Fibroblast of skin of scalp (primary cell): ENCODE measurements at places on chromosomes 12 and 14.

GRCh38 chr12:30877105-30877875, 49.3 kb upstream of the TSPAN11 start:
- no peak for DNase-seq

DNA sequence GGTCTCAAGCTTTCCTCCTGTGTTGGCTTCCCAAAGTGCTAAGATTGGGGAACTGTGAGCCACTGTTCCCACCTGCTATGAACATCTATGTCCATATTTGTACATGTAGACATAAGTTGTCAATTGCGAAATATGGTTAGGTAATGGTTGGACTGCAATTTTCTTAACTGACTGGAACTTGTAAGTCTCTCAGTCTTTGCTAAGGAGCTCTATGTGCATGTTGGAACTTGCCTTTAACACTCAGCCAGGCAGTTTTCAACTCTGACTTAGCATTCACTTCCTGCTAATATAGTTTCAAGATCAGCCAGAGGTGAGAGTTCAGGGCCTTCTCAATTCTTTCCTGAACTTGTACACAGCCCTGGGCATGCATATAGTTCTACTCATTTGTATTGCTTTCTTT, 44.5 kb upstream of the EEA1 start:
- peak; percentile 61 for DNase-seq

- DNase-seq: no peak
Observed at GRCh38 chr12:51900323-51900889, 6.9 kb upstream of the ACVRL1 start.

DNA sequence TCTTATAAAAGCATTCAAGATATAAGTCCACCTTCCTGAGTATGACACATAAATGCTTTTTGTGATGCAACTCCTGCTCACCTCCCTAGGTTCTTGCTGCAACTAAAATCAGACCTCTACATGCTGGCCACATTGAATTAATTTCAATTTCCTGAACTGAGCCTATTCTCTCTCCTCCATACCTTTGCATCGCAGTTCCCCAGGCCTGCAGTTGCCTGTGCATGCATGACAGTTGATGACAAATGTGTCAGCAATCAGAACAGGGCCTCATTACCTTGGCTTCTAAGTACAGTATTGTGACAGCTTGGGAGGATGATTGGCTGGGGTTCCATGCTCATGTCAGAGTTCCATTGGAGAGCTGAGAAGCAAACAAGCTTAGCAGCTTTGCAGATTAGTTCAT, 3.9 kb upstream of the TM7SF3 start:
- no peak for DNase-seq

DNA sequence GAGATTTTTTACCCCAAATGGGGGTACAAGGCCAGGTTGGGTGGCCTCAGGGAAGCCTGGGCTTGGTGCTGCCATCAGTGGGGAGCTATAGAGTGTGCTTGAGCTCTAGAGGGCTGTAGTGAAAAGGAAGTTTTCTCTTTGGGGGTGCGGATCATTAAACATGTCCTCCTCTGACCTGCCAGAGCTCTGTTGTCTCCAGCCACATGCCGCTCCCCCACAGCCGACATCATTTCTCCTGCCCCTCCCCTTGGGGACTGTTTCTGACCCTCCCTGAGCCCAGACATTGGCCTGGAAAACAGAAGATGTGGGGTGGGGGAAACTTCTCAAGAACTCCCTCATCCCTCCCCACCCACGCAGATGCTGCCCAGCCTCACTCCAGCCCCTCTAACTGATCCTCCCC, 25.3 kb downstream of the DTX1 start:
- DNase-seq: no peak
